ENCODE measurements at places on chromosomes 7 and 10.

DNA sequence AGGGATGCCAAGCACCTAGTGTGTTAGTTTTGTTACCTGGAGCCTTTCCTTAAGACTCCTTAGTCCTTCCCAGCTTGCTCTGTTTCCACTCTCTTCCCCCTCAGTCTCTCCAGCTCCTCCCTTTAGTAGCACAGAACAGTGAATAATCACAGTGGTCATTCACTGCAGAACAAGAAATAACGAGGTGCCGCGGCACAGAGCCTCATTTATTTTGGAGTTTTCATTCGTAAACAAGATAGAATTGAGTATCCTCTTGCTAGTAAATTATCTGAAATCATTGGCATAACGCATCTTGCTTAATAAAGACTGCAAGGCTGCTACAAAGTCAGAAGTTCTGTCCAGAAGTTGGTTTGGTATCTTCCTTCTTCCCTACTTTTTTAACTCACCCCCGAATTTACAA, 129.3 kb upstream of the LANCL2 start:
- DNase-seq = no peak

DNA sequence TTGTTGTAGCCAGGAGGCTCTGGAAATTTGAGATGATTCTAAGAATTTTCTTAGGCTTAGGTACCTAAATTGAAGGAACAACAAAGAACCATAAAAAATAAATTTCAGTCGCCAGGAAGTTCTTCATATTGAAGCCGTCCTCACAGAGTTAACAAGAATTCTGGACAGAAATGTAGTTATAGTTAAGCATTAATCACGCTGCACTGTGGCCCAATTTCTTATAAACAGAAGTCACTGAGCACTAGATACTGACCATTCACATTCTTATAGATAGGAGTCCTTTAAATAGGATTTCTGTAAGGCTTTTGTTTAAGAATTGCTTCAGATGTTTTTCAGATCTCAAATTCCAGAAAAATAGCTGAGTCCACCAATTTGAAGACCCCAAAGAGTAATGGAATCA, 256.2 kb upstream of the PITRM1 start:
- DNase-seq = no peak

- DNase-seq = no peak
Observed at GRCh38 chr7:36034020-36034419, 119.0 kb upstream of the EEPD1 start.

GRCh38 chr7:57348646-57349269, 101.2 kb upstream of the ZNF716 start:
- DNase-seq = no peak

- no peak for DNase-seq
Observed at GRCh38 chr7:5591278-5591874, 167.7 kb upstream of the TNRC18 start.

- no peak for DNase-seq
Observed at GRCh38 chr7:134593530-134594392, 44.9 kb downstream of the AKR1B15 start.

GRCh38 chr10:80421050-80421706, 12.8 kb downstream of the PRXL2A start:
- DNase-seq = no peak

GRCh38 chr7:82018226-82018625, 248.4 kb upstream of the HGF start:
- DNase-seq = no peak

GRCh38 chr7:132933072-132933458, 148.8 kb downstream of the CHCHD3 start:
- DNase-seq = no peak

DNA sequence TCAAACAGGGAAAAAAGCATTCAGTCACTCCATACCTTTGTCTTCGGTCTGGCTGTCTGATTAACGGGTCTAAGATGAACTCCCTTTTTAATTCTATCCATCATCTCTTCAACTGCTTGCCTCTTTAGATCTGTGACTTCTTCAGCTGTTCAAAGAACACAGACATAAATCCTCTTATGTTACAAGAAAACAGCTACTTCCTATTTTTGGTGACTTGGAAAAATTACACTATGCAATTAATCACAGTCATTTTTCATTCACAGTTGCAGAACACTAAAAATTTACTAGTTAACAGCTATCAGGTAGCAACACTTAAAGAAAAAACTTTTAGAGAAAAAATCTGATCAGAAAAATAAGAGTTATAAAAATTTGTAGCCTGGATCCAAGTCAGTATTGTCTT, 66.0 kb downstream of the ENO4 start:
- DNase-seq = no peak

GRCh38 chr10:32985775-32986350, 27.8 kb upstream of the ITGB1 start:
- no peak for DNase-seq

GRCh38 chr7:142745091-142745635, 4.1 kb upstream of the PRSS1 start:
- no peak for DNase-seq

DNA sequence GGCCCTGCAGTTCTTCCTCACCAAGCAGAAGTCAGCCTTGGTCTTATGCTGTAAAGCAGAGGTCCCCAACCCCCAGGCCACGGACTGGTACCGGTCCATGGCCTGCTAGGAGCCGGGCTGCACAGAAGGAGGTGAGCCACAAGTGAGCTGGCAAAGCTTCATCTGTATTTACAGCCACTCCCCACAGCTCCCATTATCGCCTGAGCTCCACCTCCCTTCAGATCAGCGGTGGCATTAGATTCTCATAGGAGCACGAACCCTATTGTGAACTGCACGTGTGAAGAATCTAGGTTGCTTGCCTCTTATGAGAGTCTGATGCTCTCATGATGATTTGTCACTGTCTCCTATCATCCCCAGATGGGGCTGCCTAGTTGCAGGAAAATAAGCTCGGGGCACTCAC, 87.6 kb upstream of the NEBL start:
- DNase-seq = no peak

GRCh38 chr7:20561466-20561865, 54.0 kb upstream of the ABCB5 start:
- DNase-seq = no peak

- DNase-seq = no peak
Observed at GRCh38 chr7:44375926-44376342, 50.5 kb upstream of the CAMK2B start.

DNA sequence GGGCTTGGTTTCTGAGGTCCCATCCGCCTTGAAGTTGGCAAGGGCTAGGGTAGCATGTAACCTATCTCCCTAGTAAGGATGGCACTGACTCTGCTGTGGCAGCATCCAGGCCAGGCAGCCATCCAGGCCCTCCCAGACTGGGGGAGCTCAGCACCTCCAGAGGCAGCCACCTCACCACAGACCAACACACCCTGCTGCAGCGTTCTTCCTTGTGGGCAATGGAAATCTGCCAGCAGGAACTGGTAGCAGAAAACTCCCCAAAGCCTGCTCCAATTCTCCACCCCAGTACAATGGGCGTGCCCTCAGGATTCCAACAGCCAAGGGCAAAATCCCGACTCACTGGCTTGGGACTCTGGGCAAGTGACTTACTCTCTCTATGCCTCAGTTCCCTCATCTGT, 27.5 kb downstream of the DLG5 start:
- no peak for DNase-seq

GRCh38 chr10:84005403-84005802, 133.9 kb upstream of the GHITM start:
- DNase-seq = no peak

DNA sequence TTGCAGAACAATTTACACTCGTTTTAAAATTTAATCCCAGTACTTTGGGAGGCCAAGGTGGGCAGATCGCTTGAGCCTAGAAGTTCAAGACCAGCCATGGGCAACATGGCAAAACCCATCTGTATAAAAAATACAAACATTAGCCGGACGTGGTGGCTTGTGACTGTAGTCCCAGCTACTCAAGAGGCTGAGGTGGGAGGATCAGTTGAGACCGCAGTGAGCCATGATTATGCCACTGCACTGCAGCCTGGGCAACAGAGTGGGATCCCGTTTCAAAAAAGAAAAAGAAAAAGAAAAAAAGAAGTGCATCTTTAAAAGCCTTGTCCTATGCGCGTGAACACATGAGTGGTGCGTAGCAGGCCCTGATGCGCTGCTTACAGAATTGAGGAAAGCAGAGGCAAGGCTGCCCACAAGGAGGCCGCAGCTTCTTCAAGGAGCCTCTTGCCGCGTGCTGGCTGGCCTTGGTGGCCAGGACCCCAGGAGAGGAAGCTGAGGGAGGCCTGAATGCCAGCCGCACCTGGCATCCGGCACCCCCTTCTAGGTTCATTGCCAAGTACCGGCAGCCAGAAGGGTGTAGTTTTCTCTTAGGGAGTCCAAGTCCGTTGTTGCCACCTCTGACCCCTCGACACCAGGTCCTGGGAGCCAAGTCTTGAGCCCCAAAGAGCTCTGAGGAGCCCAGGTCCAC, 124.5 kb downstream of the UBE2H start:
- DNase-seq = no peak

GRCh38 chr10:66214721-66215404, 711.0 kb upstream of the LRRTM3 start:
- DNase-seq = no peak

DNA sequence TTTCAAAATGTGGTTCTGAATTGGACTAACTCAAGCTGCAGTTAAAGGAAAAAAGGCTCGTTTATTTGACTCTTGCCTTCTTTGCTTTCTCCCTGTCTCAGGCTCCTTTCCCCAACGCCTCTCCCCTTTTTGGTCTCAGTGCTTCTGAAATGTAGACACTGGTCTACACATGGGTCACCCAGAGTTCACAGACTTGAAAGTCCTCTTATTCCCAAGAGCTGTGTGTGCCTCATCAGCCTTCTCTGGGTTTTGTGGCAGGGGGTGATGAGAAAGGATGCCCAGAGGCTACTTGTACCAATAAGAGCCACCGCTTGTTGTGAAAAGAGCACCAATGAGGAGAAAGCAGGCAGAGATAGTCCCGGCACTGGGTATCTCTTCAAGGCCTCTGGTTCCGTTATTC, 125.7 kb downstream of the BICC1 start:
- DNase-seq = no peak

- no peak for DNase-seq
Observed at GRCh38 chr7:115230882-115231571, 309.1 kb downstream of the MDFIC start.

All from GM19239 (cell line).